ENCODE measurements at places on chromosomes 6 and 20.
A peak's percentile ranks its signal among the peaks of the same experiment; 100 is the strongest.

DNA sequence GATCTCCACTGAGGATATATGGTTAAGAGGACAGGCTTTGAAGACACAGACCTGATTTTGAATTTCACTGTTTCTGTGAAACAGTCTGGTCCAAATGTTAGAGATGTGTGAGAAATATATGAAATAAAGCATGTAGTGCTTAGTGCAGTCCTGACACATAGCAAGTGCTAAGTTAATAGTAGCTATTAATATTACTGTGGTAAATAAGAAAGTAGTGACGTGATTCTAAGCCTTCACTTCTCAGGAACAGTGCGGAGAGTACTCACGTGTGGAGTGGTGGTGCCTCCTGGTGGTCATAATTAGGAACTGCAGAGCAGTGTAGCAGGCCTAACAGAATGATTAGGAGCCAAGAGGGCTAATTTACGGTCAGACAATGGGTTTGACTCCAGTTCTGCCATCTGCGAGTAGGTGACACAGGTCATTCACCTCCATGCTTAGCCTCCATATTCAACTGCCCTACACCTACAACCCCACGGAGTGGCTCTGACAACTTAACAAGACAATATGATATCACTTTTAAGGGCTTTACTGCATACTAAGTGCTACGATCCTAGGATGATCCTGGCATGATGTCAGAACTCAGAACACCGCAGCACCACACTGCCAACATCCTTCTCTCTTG is 106.2 kb downstream of the JPH2 start:
- peak; percentile 89 for DNase-seq

- no peak for DNase-seq
Measured at GRCh38 chr6:14739827-14740226, 506.0 kb upstream of the JARID2 start.

DNA sequence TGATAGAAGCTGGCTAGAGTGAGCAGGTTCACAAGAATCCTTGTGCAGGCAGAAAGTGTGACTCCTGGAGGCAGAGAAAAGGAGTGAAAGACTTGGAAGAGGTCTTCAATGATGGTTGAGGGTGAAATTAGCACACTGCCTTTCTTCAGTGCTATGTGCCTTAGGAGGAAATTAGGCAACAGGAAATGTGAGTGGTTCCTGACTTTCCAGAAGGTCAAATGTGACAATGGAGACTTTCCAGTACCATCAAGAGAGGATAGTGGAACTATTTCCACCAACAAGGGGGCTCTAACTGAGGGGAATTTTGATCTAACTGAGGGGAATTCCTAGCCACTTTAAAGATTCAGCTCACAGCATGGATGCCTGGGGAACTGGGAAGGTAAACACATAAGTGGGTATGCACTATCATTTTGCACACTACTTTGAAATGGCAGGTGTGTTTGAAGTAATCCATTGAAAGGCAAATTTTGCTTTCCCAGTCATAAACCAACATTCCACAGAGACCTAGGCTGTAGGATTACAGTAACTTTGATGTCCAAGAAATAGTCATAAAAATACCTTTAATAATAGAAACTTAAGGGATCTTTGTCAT is 90.0 kb downstream of the PERP start:
- DNase-seq, result no peak

DNA sequence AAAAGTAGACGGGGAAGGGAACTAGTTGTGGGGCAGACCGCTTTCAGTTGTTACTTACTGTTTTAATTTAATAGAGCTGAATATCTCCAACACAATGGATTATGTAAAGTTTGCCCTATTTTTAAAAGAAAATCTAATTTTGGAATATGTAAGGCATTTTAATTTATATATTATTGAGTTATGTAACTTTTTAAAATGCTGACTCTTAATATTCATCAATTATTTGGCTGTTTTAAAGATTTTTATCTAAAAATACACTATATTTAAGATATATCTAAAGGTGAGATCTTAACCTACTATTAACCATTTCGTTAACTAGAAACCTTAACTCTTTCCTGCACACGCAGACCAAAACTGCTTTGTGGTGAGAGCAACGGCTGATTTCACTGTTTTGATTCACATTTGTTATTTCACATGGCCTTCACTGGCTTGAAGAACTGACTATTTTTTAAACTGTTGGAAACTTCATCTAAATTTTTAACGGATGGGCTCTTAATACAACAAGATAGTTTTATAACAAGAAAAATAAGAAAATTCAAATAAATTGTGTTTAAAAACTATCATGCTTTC is 87.9 kb downstream of the HUS1B start:
- no peak for DNase-seq

DNA sequence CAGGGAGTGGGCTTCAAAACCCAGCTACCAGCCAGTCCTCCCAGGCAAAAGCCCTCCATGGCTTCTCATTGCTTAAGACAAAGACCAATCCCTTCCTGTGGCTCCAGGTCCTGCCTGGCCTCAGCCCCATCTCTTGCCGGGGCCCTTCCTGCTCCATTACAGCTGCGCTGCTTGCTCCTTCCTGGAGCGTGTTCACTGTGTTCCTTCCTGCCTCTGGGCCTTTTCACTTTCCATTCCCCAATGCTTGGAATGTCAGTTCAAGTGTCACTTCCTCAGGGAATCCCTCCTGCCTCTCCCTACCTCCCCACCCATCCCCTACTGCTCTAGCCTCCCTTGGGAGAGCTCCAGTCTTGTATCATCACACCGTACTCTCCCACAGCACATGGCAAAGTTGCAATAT is 11.1 kb upstream of the ITPR3 start:
- DNase-seq, result no peak

DNA sequence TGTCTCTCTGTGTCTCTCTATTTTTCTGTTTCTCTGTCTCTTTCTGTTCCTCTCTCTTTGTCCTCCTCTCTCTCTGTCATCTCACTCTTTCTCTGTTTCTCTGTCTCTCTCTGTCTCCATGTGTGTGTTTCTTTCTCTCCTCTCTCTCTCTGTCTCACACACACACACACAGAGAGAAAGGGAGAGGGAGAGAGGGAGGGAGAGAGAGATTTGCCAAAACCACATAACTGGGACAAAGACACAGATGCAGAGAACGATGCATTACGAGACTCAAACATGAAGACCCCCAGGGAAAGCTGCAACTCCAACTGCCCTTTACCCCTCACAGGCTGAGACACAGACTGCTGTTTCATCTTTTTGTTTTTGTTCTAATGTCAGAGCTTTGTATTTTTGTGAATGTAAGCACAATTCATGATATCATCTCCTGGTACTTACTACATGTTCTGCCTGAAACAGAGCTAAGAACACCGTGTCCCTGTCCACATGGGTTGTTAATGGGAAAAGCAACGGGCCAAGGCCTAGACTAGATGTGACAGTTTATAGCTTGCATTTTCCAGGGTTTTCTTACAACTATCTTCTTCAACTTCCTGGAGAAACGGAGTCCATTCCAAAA is 177.1 kb upstream of the ARID1B start:
- no peak for DNase-seq

DNA sequence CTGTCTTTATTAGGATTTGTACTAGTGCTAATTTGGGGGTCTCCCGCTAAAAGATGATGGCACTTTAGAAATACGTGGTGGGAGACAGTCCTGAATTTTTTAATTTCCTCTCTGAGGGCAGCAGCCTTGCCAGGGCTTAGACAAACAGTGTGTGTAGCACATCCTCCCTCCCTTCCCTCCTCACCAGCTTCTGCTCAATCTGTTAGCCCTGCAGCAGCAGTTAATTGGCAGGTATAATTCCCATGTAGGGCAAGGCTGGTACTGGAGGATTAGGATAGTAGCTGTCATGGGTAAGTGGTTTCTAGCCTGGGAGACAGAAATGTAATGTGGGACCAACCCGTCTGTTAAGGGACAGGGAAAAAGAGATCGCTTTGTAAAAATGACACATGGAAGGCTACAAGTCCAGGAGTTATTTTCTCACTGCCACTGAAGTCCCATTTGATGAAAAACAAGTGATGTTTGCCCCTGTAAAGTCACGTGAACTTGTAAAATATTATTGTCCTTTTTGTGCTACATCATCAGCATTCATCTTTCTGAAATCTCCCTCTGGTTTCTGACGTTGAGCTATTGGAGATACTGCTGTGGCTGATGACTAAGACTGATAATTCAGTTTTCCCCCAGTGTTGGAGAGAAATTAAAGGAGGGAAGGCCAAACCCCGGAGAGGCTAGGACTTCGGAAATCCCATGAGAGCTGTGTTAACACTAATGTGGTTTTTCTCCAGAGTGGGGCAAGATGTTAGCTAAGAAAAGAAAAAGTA is 40.6 kb downstream of the CTNNBL1 start:
- DNase-seq, result peak; percentile 51

- no peak for DNase-seq
Measured at GRCh38 chr20:64037199-64037497, 1.2 kb downstream of the C20orf204 start.

GRCh38 chr6:131070061-131070460 is 7.0 kb upstream of the EPB41L2 start:
- no peak for DNase-seq

GRCh38 chr6:19424853-19425252 is 412.3 kb upstream of the ID4 start:
- DNase-seq, result no peak

GRCh38 chr6:155004017-155004416 is 8.9 kb downstream of the TIAM2 start:
- DNase-seq, result no peak

DNA sequence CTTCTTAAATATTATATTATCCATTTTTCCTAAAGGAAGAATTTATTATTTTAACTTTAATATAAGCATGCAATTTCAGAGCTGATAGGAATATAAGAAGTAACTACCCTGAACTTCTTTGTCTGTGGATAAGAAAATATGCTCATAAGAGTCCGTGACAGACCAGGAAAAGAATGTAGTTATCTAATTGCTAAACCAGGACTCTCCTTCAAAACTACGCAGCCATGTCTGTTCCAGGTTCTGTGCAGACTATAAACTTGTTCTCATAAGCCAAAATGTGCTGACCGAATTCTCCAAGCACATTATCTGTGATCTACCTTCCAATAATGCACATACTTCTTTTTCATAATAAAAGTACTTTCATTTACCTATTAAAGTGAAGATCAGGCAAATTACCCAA is 116.5 kb downstream of the TRDN start:
- no peak for DNase-seq

GRCh38 chr6:146913842-146914488 is 290.3 kb upstream of the STXBP5 start:
- DNase-seq, result peak; percentile 90

DNA sequence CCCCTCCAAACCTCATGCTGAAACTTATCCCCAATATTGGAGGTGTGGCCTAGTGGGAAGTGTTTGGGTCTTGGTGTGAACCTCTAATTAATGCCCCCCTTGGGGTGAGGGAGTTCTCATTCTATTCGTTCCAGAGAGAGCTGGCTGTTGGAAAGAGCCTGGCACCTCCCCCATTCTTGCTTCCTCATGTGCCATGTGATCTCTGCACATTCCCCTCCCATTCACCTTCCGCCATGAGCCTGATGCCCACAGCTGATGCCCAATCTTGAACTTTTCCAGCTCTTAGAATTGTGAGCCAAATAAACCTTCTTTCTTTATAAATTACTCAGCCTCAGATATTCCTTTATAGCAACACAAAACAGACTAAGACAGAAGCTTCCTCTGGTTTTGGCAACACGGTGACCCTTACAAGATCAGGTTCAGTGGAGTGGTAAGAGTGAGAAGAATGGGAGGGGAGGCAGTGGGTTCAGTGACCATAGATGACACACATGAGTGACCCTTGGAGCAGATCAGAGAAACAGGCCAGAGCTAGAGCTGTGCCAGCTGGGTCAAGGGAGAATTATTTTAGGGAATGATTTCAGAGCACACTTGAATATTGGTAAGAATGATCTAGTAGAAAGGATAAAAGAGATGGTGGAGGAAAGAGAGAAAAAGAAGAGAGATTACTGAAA is 176.4 kb downstream of the LY86 start:
- no peak for DNase-seq

- peak; percentile 1 for DNase-seq
Measured at GRCh38 chr6:31792761-31793171, 2.8 kb downstream of the VARS1 start.

- DNase-seq, result no peak
Measured at GRCh38 chr6:4853782-4854511, 77.7 kb downstream of the CDYL start.

GRCh38 chr20:64102647-64103354 is 4.6 kb downstream of the NPBWR2 start:
- DNase-seq, result no peak

- peak; percentile 18 for DNase-seq
Measured at GRCh38 chr6:90121982-90122381, 174.7 kb downstream of the BACH2 start.

DNA sequence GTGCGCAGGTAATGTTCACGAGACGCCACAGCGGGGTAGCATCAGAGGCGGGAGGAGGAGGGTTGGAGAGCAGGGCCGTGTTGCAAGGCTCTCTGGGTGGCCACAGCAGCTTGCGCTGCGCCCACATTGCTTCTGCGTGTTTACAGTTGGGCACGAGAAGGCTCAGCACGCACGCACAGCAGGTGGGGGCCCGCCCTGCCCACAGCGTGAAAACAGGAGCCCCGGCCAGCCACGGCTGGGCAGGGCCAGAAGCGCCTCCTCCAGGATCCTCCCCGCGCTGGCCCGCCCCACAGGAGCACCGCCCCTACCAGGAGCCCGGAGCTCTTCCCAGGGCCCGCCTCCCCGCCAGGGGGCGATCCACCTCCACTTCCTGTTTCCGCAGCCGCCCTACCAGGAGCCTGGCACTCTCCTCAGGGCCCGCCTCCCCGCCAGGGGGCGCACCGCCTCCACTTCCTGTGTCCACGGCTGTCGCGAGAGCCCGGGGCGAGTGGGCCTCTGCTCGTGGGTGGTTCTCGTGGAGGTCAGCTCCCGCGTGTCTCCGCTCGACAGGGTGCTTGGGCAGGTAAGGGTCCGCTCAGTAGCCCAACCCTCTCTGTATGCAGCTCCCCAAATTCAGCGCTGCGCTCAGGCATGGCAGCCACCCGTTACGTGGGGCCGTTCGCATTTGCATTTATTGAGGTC is at the start of gene FAM50B:
Gene FAM50B (plus strand): TSS at position 449 of the 681 bp plus-strand sequence. CDS start 439 bp downstream, outside the sequence.
- DNase-seq, result peak; percentile 89

GRCh38 chr20:6178537-6178936 is 55.7 kb upstream of the FERMT1 start:
- peak; percentile 8 for DNase-seq

DNA sequence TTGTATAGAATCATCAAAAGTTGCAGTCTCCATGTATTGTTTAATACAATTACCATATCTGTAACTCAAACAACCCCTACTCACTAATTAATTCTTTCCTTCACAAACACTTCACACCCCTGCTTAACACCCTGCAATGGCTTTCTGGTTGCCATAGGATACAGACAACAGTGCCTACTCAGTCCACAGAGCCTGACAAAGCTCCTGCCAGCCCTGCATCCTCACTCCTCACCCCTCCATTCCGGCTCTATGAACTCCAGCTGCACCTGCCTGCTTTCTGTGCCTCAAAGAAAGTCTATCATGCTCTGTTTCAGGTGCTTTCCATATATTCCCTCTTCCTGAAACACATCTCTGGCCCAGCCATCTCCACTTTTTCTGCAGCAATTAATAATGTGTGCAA is 253.4 kb downstream of the HACE1 start:
- DNase-seq, result no peak
